GM06990 (cell line): ENCODE measurements at places on chromosomes 11 and 22.

GRCh38 chr11:235180-235579 is 962 bp downstream of the SIRT3 start:
- no peak for DNase-seq

DNA sequence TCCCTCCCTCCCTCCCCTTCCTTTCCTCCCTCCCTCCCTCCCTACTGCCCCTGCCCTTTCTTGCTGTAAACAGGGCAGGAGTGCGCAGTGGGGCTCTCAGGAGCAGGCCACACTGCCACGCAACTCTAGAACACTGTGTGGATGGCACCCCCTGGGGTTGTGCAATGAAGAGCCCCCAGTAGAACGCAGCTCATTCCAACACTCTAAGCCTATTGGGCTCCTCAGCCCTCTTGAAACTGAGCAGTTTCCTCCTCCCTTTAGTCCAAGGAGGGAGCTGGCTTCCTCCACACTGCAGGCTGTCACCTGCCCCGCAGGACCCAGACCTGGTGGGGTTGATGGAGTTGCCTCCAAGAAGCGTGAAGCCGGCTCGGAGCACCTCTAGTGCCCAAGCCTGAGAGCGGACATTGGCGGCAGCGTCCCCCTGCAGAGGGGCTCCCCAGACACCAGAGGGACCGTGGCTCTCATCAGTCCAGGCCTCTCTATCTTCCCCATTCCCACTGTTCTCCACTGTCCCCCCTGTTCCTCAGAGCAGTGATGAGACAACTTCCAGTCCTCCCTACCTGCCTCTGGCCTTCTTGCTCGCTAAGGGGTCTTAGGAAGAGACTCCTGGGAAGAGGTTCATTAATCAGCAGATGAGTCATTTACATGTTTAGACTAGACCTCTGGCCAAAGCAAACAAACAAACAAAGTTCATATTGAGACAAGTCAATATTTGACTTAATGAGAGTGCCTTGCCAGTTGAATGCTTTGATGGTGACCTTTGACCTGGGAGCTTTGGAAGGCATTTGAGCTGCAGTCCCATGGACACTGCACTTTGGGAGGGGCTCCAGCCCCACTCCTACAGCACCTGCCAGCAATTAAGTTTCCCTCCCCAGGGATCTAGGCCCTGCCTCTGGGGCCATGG is 64.0 kb downstream of the RPUSD4 start:
- DNase-seq, result no peak

GRCh38 chr11:60880643-60881282 is 13.4 kb downstream of the ZP1 start:
- no peak for DNase-seq

DNA sequence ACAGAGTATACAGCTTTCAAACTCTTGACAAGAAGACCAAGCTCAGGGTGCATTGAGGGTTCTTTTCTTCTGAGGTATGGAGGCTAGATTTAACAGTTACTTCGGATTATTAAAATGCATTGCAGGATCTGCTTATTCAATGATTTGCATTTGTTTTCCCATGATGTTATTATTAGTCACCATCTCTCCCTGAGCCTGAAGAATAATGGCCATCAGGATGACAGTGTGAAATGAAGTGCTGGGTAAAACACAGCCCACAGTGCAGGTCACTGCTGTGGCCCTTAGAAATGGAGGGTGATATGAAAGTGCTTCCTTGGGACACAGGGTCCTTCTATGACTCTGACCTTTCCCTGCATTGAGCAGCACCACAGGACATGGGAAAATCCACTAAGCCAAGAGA is 40.0 kb downstream of the TECTA start:
- DNase-seq, result no peak

DNA sequence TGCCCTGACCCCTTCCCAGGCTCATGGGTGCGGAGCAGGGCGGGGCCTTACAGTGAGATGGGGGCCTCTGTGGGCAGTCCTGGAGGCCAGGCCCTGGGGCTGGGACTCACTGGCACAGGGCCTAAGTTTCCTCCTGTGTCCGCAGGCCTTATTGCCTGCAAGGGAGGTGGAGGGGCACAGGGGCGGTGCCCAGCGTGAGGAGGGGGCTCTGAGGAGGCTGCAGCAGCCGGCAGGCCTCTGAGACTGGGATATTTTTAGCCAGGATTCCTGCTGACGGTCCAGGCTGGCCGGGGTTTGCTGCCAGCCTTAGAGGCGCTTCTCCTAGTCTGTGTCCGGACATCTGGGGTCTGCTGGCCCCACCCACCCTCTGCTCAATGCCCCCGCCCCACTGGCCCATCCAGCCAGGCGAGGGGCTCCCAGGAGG is 5.7 kb upstream of the RTN4R start:
- DNase-seq, result no peak
